Type B pancreatic cell (in vitro differentiated cells): ENCODE measurements at places on chromosomes 4 and X.
A peak's percentile ranks its signal among the peaks of the same experiment; 100 is the strongest.

DNA sequence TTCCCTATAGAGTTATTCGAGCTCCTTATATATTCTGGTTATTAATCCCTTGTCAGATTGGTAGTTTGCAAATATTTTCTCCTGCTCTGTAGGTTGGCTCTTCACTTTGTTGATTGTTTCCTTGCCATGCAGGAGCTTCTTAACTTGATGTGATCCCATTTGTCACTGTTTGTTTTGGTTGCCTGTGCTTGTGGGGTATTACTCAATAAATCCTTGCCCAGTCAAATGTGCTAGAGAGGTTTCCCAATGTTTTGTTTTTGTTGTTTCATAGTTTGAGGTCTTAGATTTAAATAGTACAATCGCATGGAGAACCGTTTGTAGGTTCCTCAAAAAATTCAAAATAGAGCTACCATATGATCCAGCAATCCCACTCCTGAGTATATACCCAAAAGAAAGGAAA lies 2.3 kb upstream of the SYTL5 start:
- DNase-seq, result no peak
- H3K36me3 ChIP-seq, result no peaks in the 10 kb centered on the region
- H3K4me1 ChIP-seq, result peaks cover 4% of the 10 kb centered on the region
- no peaks in the 10 kb centered on the region for H3K27me3 ChIP-seq

DNA sequence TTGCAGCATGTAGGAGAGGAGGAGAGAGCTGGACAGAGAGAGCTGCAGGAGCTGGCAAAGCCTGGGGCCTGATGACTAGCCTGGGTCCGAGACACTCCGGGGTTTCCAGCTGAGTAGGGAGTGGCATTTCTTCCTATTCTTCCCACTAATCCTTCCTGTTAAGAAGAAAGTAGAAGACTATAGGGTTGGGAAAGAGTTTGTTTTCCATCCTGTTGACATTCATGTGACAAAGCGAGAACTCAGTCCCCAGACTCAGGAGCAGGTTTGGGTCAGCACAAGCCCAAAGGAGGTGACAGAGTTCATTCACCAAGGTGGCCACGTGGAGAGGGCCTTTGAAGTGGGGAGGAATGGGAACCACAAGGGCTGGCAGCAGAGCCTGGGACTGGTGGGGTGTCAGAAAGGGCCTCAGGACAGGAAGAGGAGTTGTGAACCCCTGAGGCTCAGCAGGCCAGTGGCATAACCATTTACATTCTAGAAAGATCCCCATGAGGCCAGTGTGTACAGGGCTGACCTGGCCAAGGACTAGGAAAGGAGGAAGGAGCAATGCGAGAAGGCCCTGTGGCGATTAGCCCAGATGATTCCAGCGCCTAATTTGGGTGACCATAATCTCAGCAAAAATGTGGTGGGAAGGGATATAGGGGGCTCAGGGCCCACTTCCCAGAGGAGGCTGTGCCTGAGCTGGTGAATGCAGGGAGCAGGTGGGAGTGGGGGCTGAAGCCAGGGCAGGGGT lies 3.3 kb upstream of the HAUS3 start:
- no peaks in the 10 kb centered on the region for H3K36me3 ChIP-seq
- peak overlapping the region; percentile 34 for H3K27ac ChIP-seq
- peaks cover 30% of the 10 kb centered on the region for H3K4me1 ChIP-seq
- no peak for DNase-seq
- no peak overlapping the region for H3K4me3 ChIP-seq

DNA sequence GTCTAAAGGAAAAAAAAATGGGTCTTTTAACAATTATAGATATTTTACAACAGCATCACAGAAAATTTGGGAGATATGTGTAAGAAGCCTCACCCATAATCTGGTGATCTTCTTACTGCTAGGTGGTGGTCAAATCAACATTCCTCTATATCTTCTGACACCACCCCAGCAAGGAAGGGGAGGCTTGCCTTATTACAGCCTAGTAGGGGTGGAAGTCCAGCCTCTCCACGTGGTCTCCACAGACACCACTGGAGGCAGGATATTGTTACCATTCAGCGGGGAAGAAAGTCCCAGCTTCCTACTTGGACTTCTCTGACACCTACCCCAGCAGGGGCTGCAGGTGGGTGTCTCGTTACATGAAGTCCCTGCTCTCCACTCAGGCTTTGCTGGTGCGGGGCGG lies 28.7 kb downstream of the PRPS1 start:
- DNase-seq, result no peak
- H3K27me3 ChIP-seq, result peaks cover 4% of the 10 kb centered on the region
- peaks cover 3% of the 10 kb centered on the region for H3K36me3 ChIP-seq
- H3K27ac ChIP-seq, result no peak overlapping the region
- H3K4me1 ChIP-seq, result peaks cover 1% of the 10 kb centered on the region

GRCh38 chr4:4689694-4690440 lies 148.0 kb upstream of the STX18 start:
- no peaks in the 10 kb centered on the region for H3K36me3 ChIP-seq
- no peak for DNase-seq
- H3K4me1 ChIP-seq, result peaks cover 38% of the 10 kb centered on the region
- H3K27me3 ChIP-seq, result no peaks in the 10 kb centered on the region
- no peak overlapping the region for H3K27ac ChIP-seq

- no peaks in the 10 kb centered on the region for H3K4me1 ChIP-seq
- H3K36me3 ChIP-seq, result no peaks in the 10 kb centered on the region
- DNase-seq, result no peak
These were observed 23.0 kb upstream of the RADX start for GRCh38 chrX:106588801-106589200.

DNA sequence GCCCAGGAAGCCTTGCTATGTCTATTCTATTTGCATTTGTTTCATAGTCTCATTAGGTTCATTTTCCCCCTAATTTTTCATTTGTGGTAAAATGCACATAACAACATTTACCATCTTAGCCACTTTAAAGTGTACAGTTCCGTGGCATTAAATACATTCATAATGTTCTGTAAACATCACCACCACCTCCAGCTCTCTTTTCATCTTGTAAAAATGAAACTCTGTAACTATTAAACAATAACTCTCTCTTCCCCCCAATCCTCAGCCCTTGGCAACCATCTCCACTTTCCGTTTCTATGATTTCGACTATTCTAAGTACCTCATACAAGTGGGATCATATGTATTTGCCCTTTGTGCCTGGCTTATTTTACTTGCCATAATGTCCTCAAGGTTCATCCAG lies 19.9 kb downstream of the ARHGEF38 start:
- H3K27ac ChIP-seq, result no peak overlapping the region
- H3K4me1 ChIP-seq, result no peaks in the 10 kb centered on the region
- peaks cover 4% of the 10 kb centered on the region for H3K36me3 ChIP-seq
- no peak for DNase-seq
- H3K27me3 ChIP-seq, result no peaks in the 10 kb centered on the region

GRCh38 chrX:40734971-40735324 lies 394 bp downstream of the MED14 start:
- H3K27ac ChIP-seq, result peak overlapping the region; percentile 90
- H3K4me1 ChIP-seq, result peaks cover 14% of the 10 kb centered on the region
- H3K36me3 ChIP-seq, result no peaks in the 10 kb centered on the region
- no peak for DNase-seq
- no peaks in the 10 kb centered on the region for H3K27me3 ChIP-seq

GRCh38 chr4:98518559-98519267 lies 139.7 kb downstream of the TSPAN5 start:
- no peak overlapping the region for H3K27ac ChIP-seq
- H3K36me3 ChIP-seq, result peaks cover 3% of the 10 kb centered on the region
- no peak for DNase-seq
- no peak overlapping the region for H3K4me3 ChIP-seq

DNA sequence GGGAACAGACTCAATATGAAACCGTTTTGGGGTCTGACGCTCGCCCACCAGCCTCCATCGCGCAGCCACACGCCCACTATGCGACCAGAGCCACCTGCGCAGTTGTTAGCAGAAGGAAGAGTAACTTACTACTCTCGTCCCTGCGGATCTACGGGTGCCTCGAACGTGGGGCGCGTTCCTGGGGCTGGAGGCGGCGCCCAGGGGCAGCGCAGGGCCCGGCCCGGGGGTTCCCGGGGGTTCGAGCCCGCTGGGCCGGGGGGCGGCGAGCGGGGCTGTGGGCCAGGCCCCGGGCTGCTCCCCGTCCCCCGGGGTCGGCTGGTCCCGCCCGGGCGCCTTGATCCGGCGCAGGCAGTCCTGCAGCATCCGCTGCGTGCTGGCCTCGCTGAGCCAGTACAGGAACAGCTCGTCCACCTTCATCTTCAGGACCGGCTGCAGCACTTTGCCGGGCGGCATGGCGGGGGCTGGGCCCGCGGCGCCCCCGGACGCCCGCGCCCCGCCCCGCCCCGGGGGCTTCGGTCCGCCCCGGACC lies 404 bp downstream of the PPP2R3B start:
- no peak for DNase-seq
- no peaks in the 10 kb centered on the region for H3K27me3 ChIP-seq
- peaks cover 3% of the 10 kb centered on the region for H3K36me3 ChIP-seq
- no peak overlapping the region for H3K27ac ChIP-seq
- H3K4me3 ChIP-seq, result peak overlapping the region; percentile 76
- peaks cover 8% of the 10 kb centered on the region for H3K4me1 ChIP-seq

- no peaks in the 10 kb centered on the region for H3K27me3 ChIP-seq
- no peak overlapping the region for H3K27ac ChIP-seq
- no peaks in the 10 kb centered on the region for H3K36me3 ChIP-seq
- H3K4me3 ChIP-seq, result no peak overlapping the region
These were observed 63.2 kb downstream of the ATXN3L start for GRCh38 chrX:13256603-13257002.

- peaks cover 5% of the 10 kb centered on the region for H3K36me3 ChIP-seq
- H3K27ac ChIP-seq, result no peak overlapping the region
- H3K27me3 ChIP-seq, result no peaks in the 10 kb centered on the region
These were observed 29.7 kb downstream of the PDS5A start for GRCh38 chr4:39947963-39948362.

- no peak for DNase-seq
- H3K27ac ChIP-seq, result peak overlapping the region; percentile 46
- no peaks in the 10 kb centered on the region for H3K36me3 ChIP-seq
- no peaks in the 10 kb centered on the region for H3K27me3 ChIP-seq
These were observed 119.2 kb downstream of the IRF2 start for GRCh38 chr4:184355111-184355604.

GRCh38 chr4:2417765-2418649 lies at the start of gene ZFYVE28:
Gene ZFYVE28 (minus strand): TSS chr4:2418645. CDS start chr4:2418323, 322 bp downstream.
- H3K4me1 ChIP-seq, result peaks cover 18% of the 10 kb centered on the region
- peak within 1 kb of the TSS; percentile 77 for H3K27ac ChIP-seq
- H3K4me3 ChIP-seq, result peak within 1 kb of the TSS; percentile 89
- peaks cover 87% of the 10 kb centered on the region for H3K27me3 ChIP-seq

DNA sequence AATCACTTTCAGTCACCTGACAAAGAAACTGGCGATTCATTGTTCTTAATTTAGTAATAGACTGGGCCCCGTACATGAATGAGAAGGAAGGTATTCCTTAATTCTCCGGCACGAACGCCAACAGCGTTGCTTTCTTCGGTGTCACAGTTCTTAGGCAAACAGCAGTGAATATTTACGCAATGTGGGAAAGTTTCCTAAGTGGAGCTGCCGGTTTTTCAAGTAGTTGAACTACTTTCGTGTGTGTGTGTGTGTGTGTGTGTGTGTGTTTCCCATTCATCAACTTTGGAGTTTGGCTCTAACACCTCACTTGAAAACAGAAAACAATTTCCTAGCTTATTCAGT lies 651 bp downstream of the NXT2 start:
- no peak for DNase-seq
- H3K4me3 ChIP-seq, result peak overlapping the region; percentile 97
- H3K27ac ChIP-seq, result peak overlapping the region; percentile 98
- H3K27me3 ChIP-seq, result peaks cover 18% of the 10 kb centered on the region
- peaks cover 5% of the 10 kb centered on the region for H3K4me1 ChIP-seq
- H3K36me3 ChIP-seq, result peaks cover 3% of the 10 kb centered on the region

GRCh38 chr4:150771382-150771781 lies 189.4 kb downstream of the MAB21L2 start:
- DNase-seq, result no peak
- no peaks in the 10 kb centered on the region for H3K4me1 ChIP-seq
- H3K36me3 ChIP-seq, result peaks cover 4% of the 10 kb centered on the region
- H3K27me3 ChIP-seq, result no peaks in the 10 kb centered on the region

GRCh38 chr4:141768954-141769353 lies 132.6 kb downstream of the IL15 start:
- H3K27ac ChIP-seq, result no peak overlapping the region
- H3K4me3 ChIP-seq, result no peak overlapping the region
- peaks cover 3% of the 10 kb centered on the region for H3K4me1 ChIP-seq
- no peaks in the 10 kb centered on the region for H3K27me3 ChIP-seq
- no peaks in the 10 kb centered on the region for H3K36me3 ChIP-seq
- DNase-seq, result no peak

GRCh38 chrX:19647731-19648588 lies 132.7 kb upstream of the MAP3K15 start:
- DNase-seq, result no peak
- no peak overlapping the region for H3K27ac ChIP-seq
- H3K4me1 ChIP-seq, result no peaks in the 10 kb centered on the region
- no peak overlapping the region for H3K4me3 ChIP-seq
- no peaks in the 10 kb centered on the region for H3K36me3 ChIP-seq

DNA sequence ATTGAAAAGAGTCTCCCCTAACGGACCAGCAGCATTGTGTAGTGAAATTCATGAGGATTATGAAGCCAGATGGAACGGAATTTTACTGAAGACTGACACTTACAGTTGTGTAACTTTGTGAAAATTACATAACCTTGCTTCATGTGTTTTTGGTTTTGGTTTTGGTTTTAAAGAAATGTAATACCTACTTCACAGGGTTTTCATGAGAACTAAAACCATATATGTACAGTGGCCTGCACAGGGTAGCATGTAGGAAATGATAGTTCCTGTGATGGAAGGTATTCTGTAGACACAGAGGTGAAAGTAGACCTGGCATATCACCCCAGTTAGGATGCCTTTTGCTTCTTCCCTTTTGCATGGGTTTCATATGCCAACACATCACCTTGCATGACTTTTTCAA lies 247.0 kb downstream of the BANK1 start:
- H3K27me3 ChIP-seq, result no peaks in the 10 kb centered on the region
- H3K36me3 ChIP-seq, result no peaks in the 10 kb centered on the region
- no peak overlapping the region for H3K27ac ChIP-seq

GRCh38 chr4:82357640-82358039 lies 16.2 kb downstream of the HNRNPD start:
- H3K4me1 ChIP-seq, result peaks cover 17% of the 10 kb centered on the region
- H3K27ac ChIP-seq, result no peak overlapping the region
- no peak for DNase-seq
- H3K4me3 ChIP-seq, result no peak overlapping the region

DNA sequence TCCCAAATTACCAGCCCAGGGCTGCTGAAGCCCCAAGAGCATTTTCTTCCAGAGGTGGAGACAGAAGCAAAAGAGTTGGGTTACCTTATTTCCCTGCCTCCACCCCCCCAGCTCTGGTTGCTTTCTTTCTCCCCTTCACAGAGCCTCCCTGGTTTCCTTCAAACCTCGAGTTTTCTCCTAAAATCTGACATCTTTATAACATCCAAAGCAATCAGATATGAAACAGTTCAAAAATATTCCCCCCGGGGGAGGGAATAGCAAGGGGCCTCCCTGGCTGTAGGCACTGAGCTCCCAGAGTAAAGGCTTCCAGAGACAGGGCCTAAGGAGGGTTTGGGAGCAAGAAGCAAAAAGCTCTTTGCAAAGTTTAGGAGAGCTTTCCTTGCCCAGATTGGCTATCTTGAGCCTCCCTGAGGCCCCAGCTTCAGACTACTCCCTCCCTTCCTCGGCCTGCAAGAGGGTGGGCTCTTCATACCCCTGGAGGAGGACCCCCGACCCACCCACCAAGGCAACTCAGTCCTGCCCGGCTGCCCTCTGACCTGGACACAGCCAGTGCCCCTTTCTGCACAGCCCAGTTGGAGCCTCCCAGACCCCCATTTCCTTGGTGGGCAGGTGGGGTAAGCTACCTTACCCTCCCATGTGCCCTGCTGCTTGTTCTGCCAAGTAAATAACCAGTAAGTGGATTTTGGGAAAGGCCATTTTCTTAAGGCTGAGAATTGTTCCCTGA lies 7.6 kb downstream of the MAMLD1 start:
- no peak for DNase-seq
- H3K4me3 ChIP-seq, result no peak overlapping the region
- H3K36me3 ChIP-seq, result no peaks in the 10 kb centered on the region
